ENCODE measurements at places on chromosomes 12 and 14. TPM values are rescaled to one million over a fixed set of nuclear protein-coding genes. Genes with fewer than 3 reads are reported as not detected.

DNA sequence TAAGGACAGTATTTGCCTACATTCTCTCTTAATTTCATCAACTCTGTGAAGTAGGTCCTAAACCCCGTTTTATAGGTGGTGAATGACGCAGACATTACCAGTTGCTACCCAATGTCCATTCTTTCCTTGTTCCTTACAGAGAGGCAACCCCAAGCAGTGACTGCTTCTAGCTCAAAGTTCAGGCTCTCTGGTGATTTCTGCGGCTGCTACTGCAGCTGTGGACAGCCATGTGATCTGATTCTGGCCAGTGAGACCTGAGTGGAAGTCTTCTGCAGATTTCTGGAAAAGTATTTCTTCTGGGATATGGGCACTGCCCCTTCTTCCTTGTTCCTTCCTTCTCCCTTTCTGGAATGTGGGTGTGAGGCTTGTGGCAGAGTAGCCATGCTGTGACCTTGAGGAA lies 82.9 kb downstream of the ARF6 start:
- DNase-seq, result no peak

The LMNTD1 gene
- not detected for polyA plus RNA-seq

DNA sequence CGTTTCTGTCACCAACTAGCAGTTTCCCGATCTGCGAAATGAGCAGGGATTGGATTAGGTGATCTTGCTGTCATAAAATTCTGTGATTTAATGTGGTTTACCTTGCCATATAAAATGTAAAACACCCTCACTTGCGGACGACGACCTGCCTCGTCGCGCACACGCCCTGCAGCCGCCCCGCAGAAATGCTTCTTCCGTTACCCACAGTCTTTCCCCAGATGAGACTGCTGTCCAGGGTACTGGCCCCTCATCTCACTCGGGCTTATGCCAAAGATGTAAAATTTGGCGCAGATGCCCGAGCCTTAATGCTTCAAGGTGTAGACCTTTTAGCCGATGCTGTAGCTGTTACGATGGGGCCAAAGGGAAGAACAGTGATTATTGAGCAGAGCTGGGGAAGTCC lies 17.7 kb upstream of the FOXJ2 start:
- DNase-seq, result no peak

GRCh38 chr14:81437244-81437643 lies 37.1 kb upstream of the STON2 start:
- DNase-seq, result no peak

DNA sequence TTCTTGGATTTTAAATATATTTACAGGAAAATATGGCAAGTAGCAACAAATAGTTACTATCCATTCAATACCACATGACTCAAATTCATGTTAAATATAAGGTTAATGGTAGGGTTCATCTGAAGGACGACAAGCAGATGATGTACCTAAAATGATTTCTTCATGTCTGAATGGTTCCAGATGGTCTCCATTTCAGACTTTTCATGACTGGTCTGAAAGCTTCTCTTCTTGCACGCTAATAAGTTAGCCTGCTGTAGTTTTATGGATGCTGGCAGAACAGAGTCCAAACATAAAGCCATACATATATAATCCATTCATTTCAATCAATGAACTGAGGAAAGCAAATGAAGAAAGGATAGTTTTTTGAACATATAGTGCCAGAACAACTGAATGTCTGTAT lies 257.0 kb upstream of the MGAT4C start:
- peak; percentile 49 for DNase-seq
